ENCODE measurements at places on chromosomes 11 and 22.

DNA sequence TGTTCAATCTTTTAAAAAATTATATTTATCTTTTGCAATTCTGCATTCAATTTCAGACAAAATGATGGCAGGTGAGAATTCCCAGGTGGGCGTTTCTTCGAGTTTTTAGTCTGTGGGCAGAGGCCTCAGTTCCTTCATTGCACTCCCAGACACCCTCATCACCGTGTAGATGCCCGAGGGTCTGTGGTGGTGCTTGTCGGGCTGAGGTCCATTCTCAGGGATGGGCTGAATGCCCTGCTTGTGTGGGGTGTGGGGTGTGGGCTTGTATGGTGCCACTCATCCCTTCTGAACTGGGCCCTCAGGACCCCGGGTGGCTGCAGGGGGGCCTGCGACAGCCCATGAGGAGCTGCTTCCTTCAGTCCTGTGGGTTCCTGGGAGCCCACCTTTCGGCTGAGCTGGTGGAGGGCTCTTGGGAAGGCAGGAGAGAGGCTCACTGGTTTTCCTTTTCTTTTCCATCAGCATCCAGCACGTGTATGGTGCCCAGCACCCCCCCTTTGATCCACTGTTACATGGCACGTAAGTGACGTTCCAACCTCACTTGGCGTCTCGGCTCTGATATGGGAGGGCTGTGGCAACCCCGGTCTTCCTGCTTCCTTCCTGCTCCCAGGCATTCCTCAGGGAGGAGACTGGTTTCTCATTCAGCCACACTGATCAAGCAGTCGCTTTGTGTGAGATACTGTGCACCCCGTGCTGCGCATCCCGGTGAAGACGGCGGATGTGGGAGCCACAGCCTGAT, 29.8 kb downstream of the TBC1D22A start:
- no peak for DNase-seq

- no peak for DNase-seq
Observed at GRCh38 chr22:26431261-26431995, 2.4 kb downstream of the ASPHD2 start.

- no peak for DNase-seq
Observed at GRCh38 chr11:73229321-73229895, 11.3 kb downstream of the P2RY2 start.

- no peak for DNase-seq
Observed at GRCh38 chr11:131661132-131661531, 290.7 kb downstream of the NTM start.

GRCh38 chr11:65069217-65069616, 10.9 kb upstream of the NAALADL1 start:
- DNase-seq, result no peak

GRCh38 chr11:67633758-67634365, 4.1 kb upstream of the NUDT8 start:
- DNase-seq, result no peak

- DNase-seq, result no peak
Observed at GRCh38 chr22:16965560-16965959, 42.5 kb downstream of the GAB4 start.

GRCh38 chr11:132365650-132366049, 995.2 kb downstream of the NTM start:
- no peak for DNase-seq

DNA sequence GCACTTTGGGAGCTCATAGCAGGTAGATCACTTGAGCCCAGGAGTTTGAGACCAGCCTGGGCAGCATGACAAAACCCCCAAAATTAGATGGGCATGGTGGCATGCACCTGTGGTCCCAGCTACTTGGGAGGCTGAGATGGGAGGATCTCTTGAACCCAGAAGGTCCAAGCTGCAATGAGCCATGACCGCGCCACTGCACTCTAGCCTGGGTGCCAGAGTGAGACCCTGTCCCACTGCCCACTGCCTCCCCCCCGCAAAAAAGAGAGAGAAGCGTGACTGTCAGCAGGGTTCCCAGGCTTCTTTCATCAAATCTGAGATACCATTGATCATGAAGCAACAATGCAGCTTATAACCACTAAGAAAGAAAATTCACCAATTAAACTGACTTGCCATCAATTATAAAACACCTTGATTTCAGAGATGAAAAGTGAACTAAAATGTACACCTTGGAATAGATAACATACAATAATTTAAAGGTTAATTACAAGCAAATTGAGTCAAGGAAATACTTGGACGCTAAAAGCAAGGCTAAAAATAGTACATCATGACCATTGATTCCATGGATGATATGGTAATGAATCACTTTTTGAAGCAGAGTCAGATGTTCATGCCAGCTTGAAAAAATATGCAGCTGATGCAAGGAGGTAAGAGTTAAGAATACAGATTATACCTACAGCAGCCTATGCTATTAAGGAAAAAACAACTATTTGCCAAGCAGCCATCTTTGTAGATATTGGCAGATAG, 90.8 kb upstream of the ALKBH3 start:
- no peak for DNase-seq

- DNase-seq, result no peak
Observed at GRCh38 chr11:10606536-10607208, 38.2 kb upstream of the LYVE1 start.

GRCh38 chr11:1263010-1263409, 40.1 kb downstream of the MUC5B start:
- DNase-seq, result no peak

- DNase-seq, result no peak
Observed at GRCh38 chr11:111513240-111513605, 1.0 kb upstream of the BTG4 start.

GRCh38 chr11:129747071-129747470, 68.6 kb upstream of the TMEM45B start:
- no peak for DNase-seq

GRCh38 chr11:113645593-113646349, 60.3 kb downstream of the TMPRSS5 start:
- no peak for DNase-seq

- no peak for DNase-seq
Observed at GRCh38 chr11:78318321-78319114, 99.1 kb downstream of the GAB2 start.

GRCh38 chr22:38171927-38172831, 9.5 kb downstream of the PLA2G6 start:
- DNase-seq, result no peak

DNA sequence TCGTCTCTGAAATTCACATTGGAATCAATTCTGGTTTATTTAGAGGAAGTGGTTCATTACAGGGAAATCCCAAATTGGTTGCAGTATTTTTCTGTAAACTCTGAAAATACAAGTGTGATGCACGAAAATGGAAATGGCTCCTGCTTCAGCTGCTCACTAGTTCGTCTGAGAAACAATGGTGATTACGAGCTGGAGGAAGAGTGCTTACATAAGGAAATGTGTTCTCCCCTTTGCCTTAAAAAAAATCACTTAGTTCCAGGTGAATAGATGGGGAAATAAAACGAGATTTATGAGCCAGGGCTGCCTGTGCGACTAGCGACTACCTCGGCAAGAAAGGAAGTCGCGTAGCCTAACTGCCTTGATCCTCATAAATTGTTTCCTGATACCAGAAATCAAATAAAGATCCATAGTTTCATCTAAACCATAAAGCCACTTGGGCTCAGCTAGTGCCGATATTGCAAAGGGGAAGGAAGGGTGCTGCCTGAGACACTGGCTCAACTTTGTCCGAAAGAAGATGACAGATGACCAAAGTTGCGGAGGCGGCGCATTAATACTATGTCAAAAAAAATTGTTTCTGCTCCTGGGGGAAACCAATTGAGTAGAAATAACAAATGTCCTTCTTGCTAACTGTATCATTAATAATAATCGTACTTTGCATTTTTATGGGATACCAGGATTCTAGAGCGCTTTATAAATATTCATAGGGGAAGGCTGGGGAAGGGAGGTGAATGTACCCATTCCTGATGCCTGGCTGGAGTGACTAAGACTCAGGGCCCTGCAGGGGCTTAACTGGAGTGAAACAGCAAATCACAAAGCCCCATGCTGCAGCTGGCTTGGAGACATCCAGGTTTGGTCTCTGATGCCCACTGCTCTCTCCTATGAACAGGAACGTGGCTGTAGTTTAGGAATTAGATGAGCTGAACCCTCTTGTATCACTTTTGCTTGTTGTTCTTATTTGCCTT, 185.7 kb downstream of the BLID start:
- DNase-seq, result no peak

- no peak for DNase-seq
Observed at GRCh38 chr11:66749091-66749490, 20.1 kb upstream of the SPTBN2 start.

- DNase-seq, result no peak
Observed at GRCh38 chr11:5234381-5234834, at the start of gene HBD. Gene HBD (minus strand): TSS chr11:5234483. CDS start chr11:5234433, 50 bp downstream.

DNA sequence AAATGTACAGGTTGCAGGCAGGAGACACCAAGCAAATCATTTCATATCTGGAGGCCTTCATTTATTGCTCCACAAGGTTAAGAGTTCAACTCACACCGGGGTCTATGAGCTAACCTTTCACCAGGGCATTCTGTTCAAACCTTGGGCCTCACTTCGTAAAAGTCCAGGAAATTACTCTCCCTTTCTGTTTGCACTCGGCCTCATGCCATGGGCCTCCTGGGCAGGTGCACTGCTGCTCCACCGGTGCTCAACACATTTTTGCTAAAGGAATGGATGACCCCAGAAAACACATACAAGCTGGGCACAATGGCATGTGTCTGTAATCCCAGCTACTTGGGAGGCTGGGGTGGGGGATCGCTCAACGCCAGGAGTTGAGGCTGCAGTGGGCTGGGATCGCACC, 16.6 kb upstream of the RRP7A start:
- no peak for DNase-seq

GRCh38 chr11:28833169-28833568, 725.0 kb downstream of the METTL15 start:
- no peak for DNase-seq

All from AG09319 (cell line).